ENCODE measurements at places on chromosomes 4 and X.
A peak's percentile ranks its signal among the peaks of the same experiment; 100 is the strongest.

GRCh38 chr4:5142726-5143125 is 91.4 kb downstream of the STK32B start:
- DNase-seq, result peak; percentile 16

- DNase-seq, result no peak
These were observed 61.9 kb downstream of the TSC22D3 start for GRCh38 chrX:107713543-107714205.

GRCh38 chr4:16804581-16804980 is 93.9 kb downstream of the LDB2 start:
- no peak for DNase-seq

DNA sequence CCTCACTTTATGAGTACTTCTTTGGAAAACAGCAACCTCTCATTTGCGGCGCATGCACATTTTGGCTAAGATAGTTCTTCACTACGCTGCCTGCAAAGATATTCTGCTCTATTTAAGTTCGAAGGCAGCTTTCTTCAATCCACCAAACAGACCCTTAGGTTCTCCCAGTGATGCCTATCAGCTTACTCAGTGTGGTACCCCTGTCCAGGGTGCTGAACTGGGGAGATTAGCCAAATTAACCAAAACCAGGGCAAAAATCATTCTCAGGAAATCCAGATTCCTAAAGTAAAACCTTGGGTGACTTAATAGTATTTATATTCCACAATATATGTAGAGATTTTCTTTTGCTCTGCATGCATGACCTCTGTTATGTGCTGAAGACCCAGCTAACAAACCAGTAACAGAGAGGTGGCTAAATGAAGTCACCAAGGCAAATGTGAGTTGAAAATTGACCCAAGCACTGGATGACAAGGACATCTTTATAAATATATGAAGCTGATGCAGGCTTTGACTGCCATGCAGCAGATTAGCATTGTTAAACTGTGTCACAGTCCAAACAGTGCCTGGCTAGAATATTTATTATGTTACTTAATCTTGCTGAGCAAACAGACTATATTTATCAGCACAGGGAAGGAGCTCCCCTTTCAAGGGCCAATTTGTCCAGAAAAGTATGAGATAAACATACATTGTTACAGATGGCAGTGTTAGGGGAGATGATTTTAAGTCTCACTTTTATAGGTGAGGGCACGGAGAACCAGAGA is 418.2 kb downstream of the STIM2 start:
- peak; percentile 69 for DNase-seq

- no peak for DNase-seq
These were observed 103.3 kb downstream of the TMEM144 start for GRCh38 chr4:158313566-158313965.

- DNase-seq, result no peak
These were observed 183.5 kb downstream of the ZC4H2 start for GRCh38 chrX:64792598-64793337.

Measured in NCI-H69 (cell line).